ENCODE measurements at places on chromosomes 6 and 20.

- DNase-seq: no peak
Observed at GRCh38 chr6:135640048-135640447, 142.5 kb upstream of the AHI1 start.

GRCh38 chr20:53530440-53530839 is 63.2 kb downstream of the ZNF217 start:
- no peak for DNase-seq

GRCh38 chr6:30071081-30071818 is 4.3 kb downstream of the PPP1R11 start:
- no peak for DNase-seq

GRCh38 chr6:121491576-121491975 is 56.1 kb downstream of the GJA1 start:
- no peak for DNase-seq
